ENCODE measurements at places on chromosomes 11 and 22.

DNA sequence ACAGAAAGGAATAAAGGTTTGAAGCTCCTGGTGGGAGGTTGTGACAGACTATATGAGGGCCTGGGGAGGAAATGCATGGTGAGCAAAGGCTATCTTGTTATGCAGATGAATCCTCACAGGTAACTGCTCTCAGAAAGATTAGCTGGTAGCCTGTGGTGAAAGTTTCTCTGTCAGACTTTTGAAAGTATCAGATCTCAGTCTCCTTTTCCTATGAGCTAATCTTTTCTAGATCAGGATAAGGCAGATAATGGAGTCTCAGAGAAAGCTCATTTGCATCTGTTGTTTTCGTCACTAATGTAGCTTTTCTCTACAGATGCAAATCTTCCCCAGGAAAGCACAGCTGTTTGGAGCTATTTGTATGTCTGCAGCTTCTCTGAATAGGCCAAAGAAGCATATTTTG is 21.0 kb upstream of the OR6X1 start:
- no peak for DNase-seq

GRCh38 chr11:121958323-121958970 is 157.6 kb downstream of the BLID start:
- no peak for DNase-seq

GRCh38 chr11:12099132-12099873 is 11.1 kb upstream of the MICAL2 start:
- no peak for DNase-seq

GRCh38 chr22:20155330-20156041 is 4.6 kb upstream of the CCDC188 start:
- DNase-seq, result no peak

DNA sequence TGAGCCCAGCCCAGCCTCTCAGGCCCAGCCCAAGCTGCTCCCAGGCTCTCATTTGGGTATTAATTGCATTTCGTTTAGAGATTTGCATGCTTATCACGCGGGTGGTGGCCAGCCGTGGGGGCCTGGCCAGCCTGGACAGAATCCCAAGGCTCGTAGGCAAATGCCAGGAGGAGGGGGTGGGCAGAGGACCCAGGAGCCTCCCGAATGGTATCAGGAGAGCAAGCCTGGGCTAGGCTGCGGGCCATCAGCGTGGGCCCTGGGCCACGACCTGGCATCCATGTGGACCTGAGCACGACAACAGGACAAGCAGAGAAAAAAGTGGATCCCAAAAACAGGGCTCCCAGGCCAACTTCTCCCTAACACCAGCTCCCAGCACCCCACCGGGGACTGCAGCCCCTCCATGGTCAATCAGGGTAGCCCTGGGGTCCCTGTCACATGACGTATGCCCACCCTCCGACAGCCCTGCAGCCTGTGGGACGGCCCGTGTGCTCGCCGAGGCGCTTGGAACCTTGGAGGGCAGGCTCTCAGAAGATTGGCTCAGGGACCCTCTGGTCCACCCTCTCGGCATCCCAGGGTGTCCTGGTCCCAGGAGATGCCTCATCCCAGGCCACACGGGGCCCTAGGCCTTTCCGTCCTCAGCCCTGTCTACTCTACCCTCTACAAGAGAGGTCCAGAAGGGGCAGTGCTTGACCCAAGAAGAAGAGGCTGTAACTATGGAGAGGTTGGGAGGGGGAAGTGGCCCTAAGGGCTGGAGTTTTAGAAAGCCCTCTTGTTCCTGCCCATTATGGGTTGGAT is 8.8 kb downstream of the ASCL2 start:
- no peak for DNase-seq

- no peak for DNase-seq
Observed at GRCh38 chr11:62012832-62013461, 45.5 kb upstream of the FTH1 start.

- DNase-seq, result no peak
Observed at GRCh38 chr22:48667289-48667688, 1160.4 kb downstream of the BRD1 start.

- DNase-seq, result no peak
Observed at GRCh38 chr11:126317756-126318573, 14.1 kb downstream of the DCPS start.

DNA sequence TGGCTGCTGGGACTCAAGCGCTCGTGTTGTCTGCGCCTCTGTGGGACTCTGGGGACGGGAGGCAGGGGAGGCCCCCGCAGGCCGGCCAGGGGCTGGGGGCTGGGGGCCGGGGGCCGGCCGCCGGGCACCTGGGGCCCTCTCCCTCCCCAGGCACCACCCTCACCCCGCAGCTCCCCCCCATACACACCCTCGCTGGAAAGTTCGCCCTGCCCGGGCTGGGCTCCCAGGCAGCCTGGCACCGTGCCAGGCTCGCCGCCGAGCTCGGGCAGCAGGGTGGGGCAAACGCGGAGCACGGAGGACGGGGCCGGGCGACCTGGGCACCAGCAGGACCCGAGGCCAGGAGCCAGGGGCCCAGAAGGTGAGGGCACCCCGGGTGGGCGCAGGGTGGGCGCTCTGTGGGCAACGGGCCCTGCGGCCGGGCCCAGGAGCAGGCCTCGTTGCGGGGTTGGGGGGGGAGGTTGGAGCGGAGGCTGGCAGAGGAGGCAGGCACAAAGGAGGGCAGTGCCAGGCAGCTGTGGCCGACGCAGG is 76.7 kb upstream of the WNT7B start:
- no peak for DNase-seq

GRCh38 chr11:67158221-67158620 is 39.2 kb downstream of the KDM2A start:
- no peak for DNase-seq

- DNase-seq, result no peak
Observed at GRCh38 chr11:6621711-6622211, 2.5 kb upstream of the TPP1 start.

DNA sequence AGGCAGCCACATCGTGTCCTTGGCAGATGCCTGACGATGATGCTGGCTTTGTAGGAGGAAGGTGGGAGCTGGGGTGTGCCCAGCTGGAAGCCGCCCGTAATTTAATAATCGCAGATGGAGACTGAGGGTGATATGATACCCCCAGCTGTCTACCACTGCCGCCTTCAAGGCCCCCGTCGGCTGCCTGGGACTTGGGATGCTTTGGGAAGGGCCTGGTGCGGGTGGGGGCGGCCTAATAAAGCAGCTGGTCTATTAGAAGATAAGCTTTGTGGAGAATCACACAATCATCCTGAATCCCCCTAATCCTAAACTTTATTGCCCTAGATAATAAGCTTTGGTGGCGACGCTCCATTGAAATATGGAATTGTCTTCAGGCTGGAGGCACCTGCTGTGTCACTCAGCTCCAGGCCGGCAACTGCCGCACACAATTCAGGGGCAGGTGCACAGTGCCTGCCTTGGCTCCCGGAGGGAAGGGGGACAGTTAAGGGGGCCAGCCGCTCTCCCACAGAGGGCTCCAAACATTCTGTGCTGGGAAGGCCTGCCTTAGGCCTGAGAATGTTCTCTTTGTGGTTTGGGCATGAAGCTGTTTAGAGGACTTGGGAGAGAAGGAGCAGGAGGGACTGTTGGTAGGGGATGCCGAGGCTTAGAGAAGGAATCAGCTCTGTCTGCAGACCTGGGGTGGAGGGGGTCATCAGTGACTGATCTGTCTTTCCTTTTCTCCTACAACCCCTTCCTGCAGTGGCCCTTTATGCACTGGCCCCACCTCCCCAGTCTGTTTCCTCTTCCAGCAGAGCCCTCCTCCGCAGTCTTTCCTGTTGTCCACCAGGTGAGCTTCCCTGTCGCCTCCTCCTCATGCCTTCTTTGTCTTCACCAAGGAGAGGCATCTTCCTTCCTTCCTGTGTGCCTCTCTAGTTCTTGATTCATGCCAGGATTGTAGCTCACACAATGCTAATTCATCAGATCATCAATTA is 65.3 kb downstream of the ARL14EP start:
- DNase-seq, result no peak

- DNase-seq, result no peak
Observed at GRCh38 chr11:60265373-60266214, 14.9 kb upstream of the MS4A4A start.

DNA sequence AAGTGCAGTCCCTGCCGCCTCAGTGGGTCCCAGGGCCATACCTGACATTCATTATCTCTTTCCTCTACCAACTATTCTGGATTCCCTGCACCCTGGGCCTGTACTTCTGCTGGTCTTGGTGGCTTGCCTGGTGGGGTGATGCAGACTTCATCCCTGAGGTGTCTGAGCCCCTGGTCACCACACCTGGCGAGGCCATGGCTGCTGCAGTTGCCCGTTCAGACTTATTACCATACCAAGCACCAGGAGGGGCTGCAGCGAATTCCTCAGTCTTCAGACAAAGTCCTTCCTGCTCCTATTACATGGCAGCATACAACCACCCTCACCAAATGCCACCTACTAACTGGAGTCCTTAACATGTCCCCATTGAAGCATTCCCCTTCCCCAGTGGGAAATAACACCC is 73.0 kb upstream of the SLC22A12 start:
- no peak for DNase-seq

GRCh38 chr22:37896181-37896592 is 9.9 kb upstream of the MICALL1 start:
- DNase-seq, result no peak

- no peak for DNase-seq
Observed at GRCh38 chr22:24686280-24686679, 83.3 kb downstream of the GGT1 start.

- no peak for DNase-seq
Observed at GRCh38 chr11:120123946-120124345, 14.0 kb downstream of the TRIM29 start.

DNA sequence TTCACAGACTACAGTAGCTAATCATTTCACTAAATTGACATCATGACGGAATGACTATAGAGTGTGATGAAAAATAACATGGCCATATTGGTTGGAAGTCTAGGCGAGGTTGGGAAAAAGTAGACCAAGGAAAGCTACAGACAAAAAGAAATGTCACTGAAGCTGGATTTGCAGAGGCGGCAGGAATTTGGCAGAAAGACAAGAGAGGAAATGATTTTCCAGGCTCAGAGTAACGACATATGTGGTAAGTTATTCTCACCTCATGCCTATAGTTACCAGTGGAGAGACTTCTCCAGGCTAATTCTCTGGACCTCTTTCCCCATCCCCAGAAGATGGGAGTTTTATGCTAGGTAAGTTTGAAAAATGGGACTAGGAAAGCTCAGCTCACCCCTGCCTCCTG is 1005.8 kb upstream of the CCDC90B start:
- no peak for DNase-seq

DNA sequence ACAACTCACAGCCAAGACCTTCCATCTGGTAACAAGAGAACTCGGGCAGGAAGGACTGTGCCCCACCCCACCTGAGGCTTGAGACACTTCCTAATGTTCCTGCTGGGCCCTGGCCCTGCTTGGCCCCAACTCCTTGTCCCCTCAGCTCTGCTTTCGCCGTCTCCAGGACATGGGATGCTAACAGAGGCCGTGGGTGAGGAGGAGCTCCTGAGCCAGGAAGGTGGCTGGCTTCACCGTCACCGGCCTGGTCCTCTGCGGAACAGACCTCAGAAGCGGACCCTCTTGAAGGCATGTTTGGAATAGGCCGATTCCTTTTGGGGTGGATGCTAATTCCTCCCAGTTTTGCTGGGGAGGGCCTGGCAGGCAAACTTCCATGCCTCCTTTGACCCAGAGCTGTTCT is 154.3 kb downstream of the CACNA1I start:
- DNase-seq, result no peak

- no peak for DNase-seq
Observed at GRCh38 chr11:100774859-100775258, 87.8 kb downstream of the ARHGAP42 start.

DNA sequence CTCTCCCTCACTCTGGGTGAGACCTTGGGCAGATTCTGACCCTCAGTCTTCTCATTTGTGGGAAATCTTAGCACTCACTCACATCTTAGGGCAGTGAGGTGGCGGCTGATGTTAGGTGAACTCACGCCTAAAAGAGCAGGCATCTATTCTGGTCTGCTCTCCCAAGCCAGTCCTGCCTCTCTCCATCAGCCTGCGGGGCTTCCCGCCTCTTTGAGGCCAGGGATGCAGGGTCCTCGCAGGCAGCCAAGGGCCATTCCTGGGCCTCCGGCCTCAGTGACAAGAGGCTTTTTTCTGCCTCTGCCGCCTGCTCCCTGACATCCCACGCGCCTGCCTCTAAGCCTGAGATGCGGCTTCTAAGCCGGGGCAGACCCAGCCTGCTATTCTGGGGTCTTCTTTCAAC is 13.8 kb upstream of the FGF4 start:
- no peak for DNase-seq

DNA sequence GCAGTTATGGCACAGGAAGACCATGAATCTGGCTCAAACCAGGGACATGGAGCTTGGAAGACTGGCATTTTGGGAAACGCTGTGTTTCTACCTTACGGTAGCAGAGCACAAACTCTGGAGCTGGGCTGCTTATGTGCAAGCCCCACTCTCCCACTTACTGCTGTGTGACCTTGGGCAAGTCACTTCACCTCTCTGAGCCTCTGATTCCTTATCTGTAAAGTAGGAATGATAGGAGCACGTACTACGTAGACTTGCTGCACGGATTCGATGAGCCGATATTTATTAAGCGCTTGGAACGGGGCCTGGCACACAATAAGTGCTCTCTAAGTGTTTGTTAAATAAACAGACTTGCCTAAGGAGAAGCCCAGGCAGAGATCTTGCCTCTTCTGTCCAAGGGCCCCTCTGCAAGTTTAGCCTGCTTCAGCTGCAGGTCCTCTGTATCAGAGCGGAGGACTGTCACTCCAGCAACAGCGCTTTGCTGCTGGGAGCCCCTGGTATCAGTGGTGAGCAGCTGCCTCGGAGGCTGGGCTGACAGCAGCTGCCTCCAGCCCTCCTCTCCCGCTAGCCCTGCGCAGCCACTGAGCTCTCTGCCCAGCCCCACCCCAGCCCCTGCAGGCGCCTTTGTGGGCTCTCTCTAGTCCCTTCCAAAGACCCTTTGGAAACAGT is 96.9 kb upstream of the ANO1 start:
- DNase-seq, result no peak

DNA sequence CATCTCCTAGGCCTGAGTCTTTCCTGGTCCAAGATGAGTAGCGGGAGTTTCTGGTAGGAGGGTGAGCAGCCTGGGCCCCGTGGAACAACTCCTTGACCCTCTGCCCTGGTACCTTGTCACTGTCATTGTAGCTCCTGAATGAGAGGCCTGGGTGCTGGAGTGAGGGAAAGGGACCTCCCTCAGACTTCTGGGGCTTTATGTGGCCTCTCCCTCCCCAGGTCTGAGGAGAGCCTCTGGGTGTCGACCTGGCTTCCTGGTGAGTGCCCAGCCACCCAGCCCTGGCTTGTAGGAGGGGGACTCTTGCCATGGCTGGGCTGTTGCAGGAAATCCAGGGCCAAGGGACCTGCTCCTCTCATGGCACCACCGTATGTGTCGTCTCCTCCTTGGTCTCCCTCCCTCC is 3.9 kb downstream of the P2RY2 start:
- DNase-seq, result no peak

- DNase-seq, result no peak
Observed at GRCh38 chr11:110093407-110094297, 460 bp downstream of the ZC3H12C start.
